ENCODE measurements at places on chromosomes 2 and 18. TPM values are rescaled to one million over a fixed set of nuclear protein-coding genes. Genes with fewer than 3 reads are reported as not detected.

GEN1 gene
- total RNA-seq = 7.3 TPM

DNA sequence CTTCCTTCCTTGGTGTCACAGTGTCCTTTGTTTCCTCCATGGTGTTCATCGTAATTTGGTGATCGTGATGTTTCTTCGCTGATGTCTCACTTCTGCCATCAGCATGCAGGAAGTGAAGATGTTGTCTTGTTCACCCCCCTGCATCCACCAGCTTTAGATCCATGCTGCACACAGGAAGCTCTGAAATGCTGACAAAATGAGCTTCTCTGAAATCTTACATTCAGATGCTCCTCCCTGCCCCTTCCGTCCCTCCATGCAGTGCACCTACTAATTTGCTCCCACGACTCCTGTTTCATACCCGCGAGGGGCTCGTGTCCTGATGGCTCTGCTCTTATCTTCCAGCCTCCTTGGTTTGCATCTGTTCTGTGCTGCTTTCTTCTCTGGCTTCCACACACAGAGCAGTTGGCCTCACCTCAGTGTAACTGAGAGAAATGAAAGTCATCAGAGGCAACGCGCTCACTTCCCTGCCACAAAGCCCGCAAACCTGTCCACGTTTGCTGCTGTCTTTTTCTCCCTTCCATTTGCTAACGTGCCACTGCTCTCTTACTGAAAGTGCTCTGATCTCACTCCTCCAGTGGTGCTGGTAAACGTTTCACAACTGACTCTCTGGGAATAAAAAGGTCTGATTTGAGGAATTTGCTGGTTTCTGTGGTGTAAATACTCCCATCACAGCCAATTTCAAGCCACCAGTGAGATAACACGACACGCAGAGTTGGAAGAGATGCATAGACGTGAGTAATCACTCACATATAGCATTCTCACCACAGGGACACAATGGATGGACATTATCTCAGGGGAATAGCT, 41.0 kb upstream of the MGAT4A start:
- DNase-seq = no peak

- DNase-seq = no peak
Observed at GRCh38 chr2:228352048-228352447, 170.6 kb upstream of the SPHKAP start.

DNA sequence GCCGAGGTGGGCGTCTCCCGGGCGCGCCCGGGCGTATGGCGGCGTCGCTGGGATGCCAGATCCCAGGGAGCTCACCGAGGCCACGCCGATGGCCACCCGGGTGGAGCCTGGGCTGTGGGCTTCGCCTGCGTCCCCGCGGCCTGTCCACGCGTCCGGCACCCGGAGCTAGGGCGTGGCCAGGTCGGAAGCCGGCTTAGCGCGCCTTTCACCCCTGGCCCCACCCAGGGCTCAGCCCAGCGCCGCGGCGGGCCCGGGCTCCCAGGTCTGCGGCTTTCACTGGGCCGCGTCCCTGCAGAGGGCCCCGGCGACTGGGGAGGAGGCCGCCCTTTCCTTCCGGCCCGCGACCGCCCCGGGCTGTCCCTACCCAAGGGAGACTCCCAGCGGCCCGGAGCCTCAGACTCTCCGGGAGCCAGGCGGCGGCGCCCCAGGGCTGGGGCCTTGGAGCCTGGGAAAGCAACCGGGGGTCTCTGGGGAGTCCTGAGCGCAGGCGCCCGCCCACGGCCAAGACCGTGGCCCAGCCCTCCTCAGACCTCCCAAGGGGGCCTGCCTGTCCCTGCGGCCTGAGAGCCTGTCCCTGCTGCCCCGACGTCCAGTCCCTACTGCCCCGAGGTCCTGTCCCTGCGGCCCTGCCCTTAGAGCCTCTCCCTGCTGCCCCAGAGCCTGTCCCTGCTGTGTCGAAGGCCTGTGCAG, 36.3 kb upstream of the ITM2C start:
- no peak for DNase-seq

- DNase-seq = no peak
Observed at GRCh38 chr18:30328839-30329238, 713.7 kb downstream of the DSC3 start.

XDH gene
- not detected for total RNA-seq

- no peak for DNase-seq
Observed at GRCh38 chr2:111209045-111209514, 88.4 kb downstream of the BCL2L11 start.

DNA sequence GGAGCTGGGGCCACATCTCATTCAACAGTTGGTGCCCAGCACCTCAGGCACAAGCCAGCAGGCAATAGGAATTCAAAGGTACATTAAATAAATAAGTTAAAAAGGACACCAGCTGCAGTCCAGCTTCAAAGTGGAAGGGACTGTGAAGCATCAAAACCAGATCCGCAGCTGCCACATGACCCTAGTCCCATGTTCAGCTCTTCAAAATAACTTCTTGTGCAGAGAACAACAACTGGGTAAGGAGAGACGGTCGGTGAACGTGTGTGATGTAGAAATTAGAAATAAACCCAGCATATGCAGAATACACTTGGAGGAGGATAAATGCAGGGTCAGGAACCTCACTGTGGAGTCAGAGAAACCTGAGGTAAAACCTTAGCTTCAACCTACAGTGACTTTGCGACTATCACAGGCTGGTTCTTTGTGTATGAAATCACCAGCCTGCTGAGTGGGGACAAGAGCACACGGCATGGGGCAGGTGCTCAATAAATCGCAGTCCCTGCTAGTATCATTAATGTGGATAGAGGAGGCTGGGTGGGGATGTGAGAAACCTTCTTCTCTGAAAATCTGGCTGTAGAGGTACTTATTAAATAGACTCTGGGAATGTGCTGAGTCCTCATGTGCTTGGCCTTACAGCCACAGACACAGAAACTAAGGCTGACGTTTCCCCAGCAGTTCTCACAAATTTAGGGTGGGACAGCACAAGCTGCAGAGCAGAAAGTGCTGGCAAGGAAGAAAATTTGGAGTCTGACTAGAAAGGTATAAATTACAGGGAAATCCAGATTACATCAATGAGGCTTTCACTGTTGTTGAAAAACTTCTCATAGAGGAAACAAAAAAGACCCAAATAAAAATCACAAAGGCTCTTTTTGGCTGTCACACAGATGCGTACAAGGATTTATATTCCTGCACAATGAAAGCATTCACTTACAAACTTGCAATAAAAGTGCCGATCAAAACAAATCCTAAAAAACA, 20.7 kb downstream of the FBXO15 start:
- no peak for DNase-seq

DNA sequence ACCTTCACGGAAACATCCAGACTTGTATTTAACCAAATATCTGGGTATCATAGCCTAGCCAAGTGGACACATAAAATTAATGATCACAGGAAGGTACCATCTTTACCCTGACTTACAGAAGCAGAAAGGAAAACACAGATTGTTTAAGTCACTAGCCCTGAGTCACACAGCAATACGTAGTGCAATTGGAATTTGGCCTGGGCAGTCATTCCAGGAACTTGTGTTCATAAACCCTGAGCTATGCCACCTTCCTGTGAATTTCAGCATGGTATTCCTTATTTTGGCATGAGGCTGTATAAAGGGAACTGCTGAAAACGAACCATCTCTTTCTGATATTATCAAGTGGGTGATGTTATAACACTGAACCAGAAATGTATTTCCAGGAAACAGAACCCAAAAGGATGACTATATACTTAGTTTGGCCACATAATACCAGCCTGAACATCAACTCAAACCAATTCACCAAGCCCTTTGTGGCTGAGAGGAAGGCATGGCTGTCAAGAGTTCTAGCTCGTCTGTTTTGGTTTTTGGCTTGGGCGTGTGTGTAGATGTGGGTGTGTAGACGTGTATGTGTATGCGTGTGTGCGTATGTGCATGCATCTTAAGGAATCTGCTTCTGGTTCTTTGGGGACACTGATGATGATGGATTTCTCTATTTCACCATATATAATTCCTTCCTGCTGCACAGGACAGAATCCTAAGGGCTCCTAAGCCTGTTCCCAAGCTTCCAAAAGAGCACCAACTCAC, 533.4 kb upstream of the ID2 start:
- DNase-seq = peak; percentile 81

GRCh38 chr2:205198140-205198525, 484.2 kb upstream of the NRP2 start:
- DNase-seq = peak; percentile 88
